Stimulated activated CD4-positive, alpha-beta T cell treated with anti-CD3 and anti-CD28 coated beads, Interleukin-12 subunit alpha, Interleukin-12 subunit beta, amount 100 ng/mL, for 4 hours (primary cell): ENCODE measurements at places on chromosomes 2 and 18.

- DNase-seq, result no peak
These were observed 100.3 kb upstream of the PMAIP1 start for GRCh38 chr18:59799383-59800015.

GRCh38 chr2:182763311-182763912 is 47.4 kb downstream of the DNAJC10 start:
- no peak for DNase-seq

GRCh38 chr2:69203166-69203985 is 183.7 kb downstream of the GFPT1 start:
- DNase-seq, result no peak

DNA sequence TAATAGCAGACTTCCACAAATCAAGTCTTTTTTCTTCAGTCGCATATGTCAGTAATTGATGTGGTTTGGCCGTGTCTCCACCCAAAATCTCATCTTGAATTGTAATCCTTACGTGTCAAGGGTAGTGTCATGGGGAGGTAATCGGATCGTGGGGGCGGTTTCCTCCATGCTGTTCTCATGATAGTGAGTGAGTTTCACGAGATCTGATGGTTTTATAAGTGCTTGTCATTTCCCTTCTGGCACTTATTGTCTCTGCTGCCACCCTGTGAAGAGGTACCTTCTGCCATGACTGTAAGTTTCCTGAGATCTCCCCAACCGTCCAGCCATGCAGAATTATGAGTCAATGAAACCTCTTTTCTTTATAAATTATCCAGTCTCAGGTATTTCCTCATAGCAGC is 478.8 kb downstream of the PTPRM start:
- peak; percentile 24 for DNase-seq

- DNase-seq, result no peak
These were observed 16.6 kb downstream of the SERPINB13 start for GRCh38 chr18:63603772-63604171.

- no peak for DNase-seq
These were observed 72.1 kb downstream of the CABLES1 start for GRCh38 chr18:23207191-23207955.

DNA sequence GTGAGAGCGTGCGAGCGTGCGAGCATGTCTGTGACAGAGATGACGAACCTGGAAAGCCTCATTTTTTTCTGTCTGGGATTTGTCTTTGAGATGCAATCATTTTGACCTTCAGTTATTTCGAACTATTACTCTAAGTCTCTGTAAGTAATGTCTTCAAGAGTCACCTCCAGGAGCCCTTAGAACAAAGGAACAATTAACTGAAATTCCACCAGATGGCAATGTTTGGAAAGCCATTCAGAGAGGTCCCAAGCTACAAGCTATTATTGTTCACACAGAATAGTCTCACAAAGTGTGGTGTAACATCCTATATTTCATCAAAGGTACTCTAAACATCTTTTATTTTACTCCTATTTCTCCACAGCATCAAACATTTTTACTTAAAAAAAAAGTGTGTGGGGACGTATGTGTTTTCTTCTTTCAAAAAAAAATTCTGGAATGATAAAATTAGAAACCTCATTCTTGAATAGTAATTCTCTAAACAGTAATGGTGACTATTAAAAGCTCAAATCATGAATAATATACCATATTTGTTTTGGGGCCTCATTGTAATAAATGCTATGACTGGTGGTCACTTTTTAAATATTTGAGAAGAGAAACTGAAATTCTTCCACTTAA is 35.1 kb upstream of the MAPRE2 start:
- DNase-seq, result no peak

DNA sequence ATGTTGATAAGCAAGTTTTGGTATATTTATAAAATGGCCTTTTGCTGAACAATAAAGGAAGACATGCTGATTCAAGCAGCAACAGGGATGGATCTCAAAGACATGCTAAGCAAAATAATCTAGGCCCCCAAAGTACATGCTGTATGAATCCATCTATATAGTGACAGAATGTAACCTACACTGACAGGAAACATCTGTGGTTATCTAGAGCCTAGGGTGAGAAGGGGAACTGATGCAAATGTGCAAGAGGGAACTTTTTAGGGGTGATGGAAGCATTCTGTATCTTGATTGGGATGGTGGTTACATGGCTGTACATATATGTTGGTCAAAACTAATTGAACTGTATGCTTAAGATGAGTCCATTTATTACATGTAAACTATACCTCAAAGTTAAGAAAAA is 24.2 kb downstream of the CNRIP1 start:
- no peak for DNase-seq

DNA sequence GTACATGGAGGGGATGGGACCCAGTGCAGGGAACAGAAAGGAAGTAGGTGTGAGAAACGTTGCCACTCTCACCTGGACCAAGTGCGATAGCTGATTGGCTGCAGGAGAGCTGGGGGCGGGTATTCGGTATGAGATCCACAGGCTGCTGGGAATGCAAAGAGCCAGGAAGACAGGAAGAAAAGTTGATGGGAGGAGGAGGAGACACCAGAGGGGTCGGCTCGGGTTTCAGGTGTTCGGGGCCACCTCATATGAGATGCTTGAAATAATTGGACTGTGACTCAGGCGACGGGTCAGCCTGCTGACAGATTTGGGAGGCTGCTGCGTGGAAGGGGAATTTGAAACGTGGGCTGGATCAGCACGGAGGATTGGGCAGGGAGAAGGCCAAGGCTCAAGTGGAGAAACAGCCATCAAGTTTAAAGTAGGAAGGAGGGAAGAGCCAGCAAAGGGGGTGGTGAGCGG is 65.1 kb downstream of the MRPS9 start:
- DNase-seq, result no peak

GRCh38 chr2:150207979-150208378 is 279.5 kb downstream of the RND3 start:
- DNase-seq, result no peak

- DNase-seq, result no peak
These were observed 887.5 kb upstream of the NRXN1 start for GRCh38 chr2:51919395-51919794.

- no peak for DNase-seq
These were observed 250.2 kb upstream of the RAB12 start for GRCh38 chr18:8359076-8359475.

DNA sequence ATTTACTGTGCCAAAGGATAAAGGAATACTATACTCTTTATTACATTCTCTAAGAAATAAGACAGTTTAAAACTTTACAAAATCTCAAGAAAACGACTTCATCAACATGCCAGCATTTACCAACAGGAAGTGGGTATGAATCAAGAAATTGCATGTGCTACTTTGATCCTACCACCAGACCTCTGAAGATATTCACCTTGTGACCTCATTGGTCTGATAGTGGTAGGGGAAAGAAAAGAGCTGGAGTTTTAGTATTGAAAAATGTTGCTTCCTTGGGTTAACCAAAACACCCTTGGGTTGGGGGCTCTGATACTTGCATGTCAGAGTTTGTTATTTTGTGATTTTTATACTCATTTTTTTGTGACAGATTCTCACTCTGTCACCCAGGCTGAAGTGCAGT is 84.1 kb upstream of the LPIN2 start:
- no peak for DNase-seq

- DNase-seq, result no peak
These were observed 182.4 kb downstream of the PTPRM start for GRCh38 chr18:7749510-7749981.

GRCh38 chr2:72010647-72011369 is 136.9 kb downstream of the CYP26B1 start:
- no peak for DNase-seq

DNA sequence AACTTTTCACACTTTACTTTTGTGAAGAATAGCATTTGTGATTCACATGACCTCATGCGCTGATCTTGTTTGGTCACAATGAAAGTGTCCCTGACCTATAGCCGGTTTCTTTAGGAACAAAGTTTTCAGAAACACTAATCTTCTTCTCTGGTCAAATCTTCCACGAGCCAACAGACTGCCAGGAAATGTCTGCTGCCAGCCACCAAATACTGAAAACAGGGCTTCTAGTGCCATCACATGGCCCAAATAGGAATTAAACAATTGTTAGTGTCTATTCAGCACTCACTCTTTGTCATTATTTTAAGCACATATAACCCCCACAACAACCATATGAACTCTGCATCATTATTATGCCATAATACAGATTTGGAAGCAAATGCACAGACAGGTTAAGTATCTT is 286.5 kb upstream of the SYT4 start:
- DNase-seq, result no peak

GRCh38 chr2:43020990-43021669 is 205.3 kb downstream of the ZFP36L2 start:
- DNase-seq, result no peak

DNA sequence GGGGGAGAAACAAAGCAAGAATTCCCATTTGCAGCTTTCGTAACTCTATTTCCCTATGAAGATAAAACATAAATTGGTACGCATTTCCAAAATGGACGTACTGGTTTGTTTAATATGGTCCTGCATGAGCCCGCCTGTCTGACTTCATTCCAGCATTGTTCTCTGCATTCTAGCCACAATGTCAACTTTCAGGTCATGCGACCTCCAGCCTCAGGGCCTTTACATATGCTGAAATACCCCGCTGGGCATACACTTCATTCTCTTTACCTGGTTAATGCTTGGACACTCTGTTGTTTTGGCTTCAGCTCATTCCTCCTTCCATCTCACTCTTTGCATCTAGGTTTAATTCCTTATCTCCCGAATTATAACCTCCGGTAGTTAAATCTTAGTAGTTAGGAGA is 103.7 kb upstream of the DNMT3A start:
- no peak for DNase-seq

- DNase-seq, result no peak
These were observed 43.6 kb downstream of the POLR1A start for GRCh38 chr2:86062043-86062442.

- no peak for DNase-seq
These were observed 105.4 kb downstream of the ATL2 start for GRCh38 chr2:38271697-38272096.

- no peak for DNase-seq
These were observed 39.6 kb upstream of the PGAP1 start for GRCh38 chr2:196966061-196966460.

GRCh38 chr18:62018034-62018758 is 125.4 kb upstream of the RNF152 start:
- no peak for DNase-seq

GRCh38 chr2:28420722-28421121 is 28.1 kb downstream of the FOSL2 start:
- DNase-seq, result no peak

DNA sequence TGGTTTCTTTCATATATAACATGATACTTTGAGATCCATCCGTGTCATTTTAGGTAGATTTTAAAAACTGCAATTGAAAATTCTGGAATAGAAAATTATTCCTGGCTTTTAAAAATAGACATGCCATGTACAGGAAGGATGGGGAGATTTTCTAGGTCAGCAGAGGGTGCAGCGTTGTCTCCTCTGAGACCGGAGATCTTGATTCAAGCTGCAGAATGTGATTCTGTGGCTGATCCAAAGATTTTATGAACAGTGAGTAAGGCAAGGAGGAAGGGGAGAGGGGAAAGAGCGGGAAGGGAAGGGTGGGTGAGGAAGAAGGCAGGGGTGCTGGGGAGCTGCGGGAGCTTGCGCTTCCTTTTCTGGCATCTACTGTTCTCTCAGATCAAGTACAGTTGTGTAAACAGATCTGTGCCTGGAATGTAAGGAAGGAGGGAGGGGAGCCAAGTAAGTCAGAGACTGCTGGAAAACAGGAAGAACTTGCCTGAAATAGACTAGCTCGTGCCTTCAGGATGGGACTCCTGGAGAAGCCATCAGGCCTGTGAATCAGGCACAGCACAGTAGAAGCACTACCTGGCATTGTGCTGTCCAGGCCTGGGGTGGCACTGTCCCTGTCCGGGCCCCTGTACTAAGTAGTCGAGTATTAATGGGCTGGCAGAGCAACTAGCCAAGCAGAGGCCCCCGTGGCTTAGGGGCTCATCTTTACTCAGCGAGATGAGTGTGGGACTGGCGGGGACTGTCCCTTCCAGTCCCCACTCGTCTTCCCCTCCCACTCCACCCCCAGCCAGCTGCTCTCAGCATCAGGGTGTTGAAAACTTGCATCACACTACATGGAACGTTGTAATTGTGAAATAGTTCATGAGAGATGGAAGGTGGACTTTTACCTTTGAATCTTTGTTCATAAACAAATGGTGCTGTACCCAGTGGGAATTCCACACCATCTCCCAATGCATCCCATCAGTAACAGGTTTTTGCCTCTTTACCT is 163.5 kb downstream of the UXS1 start:
- peak; percentile 34 for DNase-seq

GRCh38 chr2:216316743-216317142 is 55.5 kb downstream of the MARCHF4 start:
- DNase-seq, result no peak

GRCh38 chr2:231241755-231242507 is 43.5 kb downstream of the ARMC9 start:
- DNase-seq, result no peak

- DNase-seq, result no peak
These were observed 4.3 kb downstream of the DSG4 start for GRCh38 chr18:31380912-31381311.

DNA sequence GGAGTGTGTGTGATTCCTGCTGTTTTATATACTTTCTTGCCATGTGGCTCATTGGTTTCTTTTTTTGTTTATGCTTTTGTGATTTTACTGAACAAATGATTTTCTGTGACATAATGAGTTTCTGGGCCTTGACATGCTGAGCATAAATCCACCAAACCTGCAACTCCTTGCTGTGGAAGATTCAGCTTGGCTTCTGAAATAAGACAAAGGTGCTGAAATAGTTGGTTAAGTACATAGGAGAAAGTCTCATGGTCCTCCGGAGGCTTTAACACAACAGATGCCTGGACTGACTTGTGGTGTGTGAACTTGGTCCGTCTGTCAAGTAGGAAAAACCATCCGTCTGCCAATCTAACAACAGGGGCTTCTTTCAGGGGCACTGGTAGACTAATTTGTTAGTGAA is 315.3 kb upstream of the CXCR4 start:
- no peak for DNase-seq

- peak; percentile 70 for DNase-seq
These were observed 9.8 kb upstream of the ZNF397 start for GRCh38 chr18:35231052-35231451.

DNA sequence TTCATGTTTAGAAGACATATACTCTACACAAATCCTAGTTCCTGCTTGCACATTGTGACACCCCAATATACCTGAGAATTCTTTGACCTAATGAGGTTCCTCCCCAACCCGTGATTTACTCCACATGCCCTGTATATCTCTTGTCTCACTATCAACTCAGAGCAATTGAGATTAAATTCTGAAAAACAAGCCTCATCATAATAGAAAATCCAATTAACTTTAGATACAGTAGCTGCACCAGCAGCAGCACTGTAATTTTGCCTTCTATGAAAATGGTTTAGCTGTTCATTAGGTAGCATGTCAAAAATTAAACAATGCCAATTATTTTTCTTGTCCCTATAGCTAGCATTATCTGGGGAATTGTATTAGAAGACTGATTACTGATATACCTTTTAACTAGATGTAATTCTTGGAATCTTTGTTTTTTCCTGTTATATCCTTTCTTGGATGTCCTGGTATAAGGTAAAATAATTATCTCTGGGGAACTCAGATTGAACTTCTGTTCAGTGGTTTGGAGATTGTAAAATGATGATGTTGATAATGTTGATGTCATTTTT is 218.9 kb upstream of the TANK start:
- DNase-seq, result no peak
